EH (cell line): ENCODE measurements at places on chromosomes 4 and X.

- no peak for DNase-seq
Measured at GRCh38 chr4:182255441-182256190, 12.4 kb downstream of the TENM3 start.

DNA sequence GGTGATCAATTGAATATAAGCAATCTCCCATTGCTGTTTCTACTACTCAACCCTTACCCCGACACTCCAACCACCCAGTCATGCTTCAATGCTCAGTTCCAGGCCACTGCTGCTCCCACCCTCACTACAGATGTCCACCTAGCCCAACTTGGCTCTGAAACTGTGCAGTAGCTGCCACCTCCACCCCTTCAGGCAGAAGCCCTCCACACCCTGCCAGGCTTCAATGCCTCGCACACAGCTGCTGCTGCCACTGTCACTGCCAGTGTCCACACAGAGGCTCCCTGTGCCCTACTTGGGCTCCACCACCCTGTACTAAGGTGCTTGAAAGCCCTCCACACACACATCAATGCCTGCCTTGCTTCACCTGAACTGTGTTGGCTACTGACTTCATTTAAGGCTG lies 34.6 kb downstream of the LAMTOR3 start:
- DNase-seq: no peak

DNA sequence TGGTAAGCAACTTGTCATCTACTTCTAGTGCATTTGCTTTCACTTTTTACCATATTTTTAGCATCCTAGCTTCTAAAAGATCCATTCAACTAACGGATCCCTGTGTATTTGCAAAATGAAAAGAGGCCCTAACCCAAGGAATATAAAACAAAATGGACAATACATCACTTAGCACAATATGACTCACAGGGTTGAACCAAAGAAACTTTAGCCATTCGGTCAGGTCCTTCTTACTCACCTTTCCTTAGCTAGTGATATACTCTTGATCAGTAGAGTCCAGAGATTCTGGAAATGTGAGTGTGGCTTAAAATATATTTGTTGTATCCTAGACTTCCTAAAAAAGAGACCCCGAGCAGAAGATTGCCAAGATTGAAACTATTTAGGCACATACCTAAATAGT lies 19.5 kb downstream of the TMPRSS11E start:
- no peak for DNase-seq

GRCh38 chrX:50920132-50920531 lies 9.6 kb downstream of the BMP15 start:
- peak; percentile 15 for DNase-seq

- peak; percentile 99 for DNase-seq
Measured at GRCh38 chr4:101977076-101977475, 186.5 kb downstream of the BANK1 start.

DNA sequence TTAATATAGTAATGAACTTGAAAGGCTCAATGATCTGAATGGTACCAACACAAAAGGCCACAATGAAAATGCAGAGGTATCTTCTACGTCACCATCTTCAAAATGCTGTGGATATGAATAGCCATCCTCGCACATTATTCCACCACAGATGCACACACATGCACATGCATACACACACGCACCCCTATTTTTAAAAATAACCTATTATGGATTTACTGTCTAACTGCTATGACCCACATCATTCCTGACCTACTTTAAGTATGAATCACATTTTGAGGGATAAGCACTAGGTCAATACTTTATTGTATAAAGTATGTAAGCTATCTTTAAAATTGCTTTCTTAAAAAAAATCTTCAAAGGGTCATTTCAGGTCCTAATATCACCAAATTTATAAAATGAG lies 24.4 kb upstream of the CORIN start:
- DNase-seq: peak; percentile 80

DNA sequence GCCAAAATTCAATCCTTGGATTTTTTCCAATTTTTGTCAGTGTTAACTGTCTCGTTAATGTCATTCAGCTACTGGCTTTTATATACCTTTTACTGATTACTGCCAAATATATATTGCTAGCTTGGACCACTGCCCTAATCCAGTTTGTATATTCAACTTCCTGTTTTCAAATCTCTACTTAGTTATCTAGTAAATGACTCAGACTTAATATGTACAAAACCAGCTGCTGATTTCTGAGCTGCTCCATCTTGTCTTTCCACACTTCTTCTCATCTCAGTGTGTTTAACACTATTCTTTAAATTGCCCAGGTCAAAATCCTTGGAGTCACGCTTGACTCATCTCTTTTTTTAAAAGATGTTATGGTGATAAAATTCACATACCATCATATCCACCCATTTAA lies 1196.7 kb downstream of the RAPGEF2 start:
- no peak for DNase-seq

DNA sequence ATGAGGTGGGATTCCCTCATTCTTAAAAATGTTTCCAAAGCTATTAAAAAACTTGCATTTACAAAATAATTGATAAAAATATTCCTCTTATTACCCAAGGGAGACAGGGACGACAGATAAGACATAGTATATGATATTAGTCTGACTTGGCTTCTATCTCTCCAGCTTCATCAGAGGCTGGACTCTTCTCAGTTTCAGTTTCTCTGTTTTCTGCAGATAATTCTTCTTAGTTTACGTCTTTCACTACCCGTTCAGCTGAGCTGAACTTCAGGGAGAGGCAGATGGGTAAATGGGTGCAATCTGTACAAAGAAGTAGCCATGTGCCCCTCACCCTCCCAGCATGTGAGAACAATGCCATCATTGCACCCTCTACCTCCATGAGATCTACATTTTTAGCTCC lies 214.0 kb upstream of the SLIT2 start:
- no peak for DNase-seq

- DNase-seq: no peak
Measured at GRCh38 chr4:24044610-24045589, 155.1 kb upstream of the PPARGC1A start.

DNA sequence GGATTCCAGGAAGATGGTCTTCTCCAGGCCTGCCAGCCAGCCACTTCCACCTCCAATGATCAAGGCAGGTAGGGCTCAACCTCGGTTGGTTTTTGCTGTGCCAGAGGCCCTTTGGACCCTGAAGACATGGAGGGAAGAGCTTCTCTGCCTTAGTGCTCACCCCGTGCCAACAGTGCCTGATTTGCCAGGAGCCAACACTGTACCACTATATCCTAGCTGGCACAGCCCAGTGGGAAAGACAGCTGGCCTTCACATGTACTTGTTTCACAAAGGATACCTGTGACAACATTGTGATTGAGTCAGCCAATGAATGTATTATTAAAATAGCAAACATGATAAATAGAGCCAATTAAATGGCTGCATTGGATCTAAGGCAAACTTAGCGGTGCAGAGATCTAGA lies 51.9 kb upstream of the PRPS1 start:
- no peak for DNase-seq

DNA sequence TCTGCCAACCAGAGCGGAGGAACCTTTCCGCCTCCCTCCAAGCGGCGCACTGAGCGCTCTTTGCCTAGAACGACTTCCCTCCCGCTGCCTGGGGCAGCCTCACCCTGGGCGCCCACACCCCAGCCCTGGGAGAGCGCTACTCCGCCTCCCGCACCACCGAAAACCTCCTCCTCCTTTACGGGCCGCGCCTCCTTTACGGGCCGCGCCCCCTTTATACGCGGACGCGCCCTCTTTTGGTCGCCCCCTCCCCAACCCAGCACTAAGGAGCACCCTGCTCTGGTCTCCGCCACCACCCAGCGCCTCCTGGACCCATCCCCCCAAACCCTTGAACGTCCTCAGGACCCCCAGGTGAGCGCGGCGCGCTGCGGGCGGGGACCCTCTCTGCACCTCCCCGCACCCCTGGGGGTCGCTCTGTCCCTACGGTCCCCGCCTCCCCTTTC lies 586 bp upstream of the NSG1 start:
- no peak for DNase-seq

GRCh38 chr4:102272318-102272717 lies 73.0 kb downstream of the SLC39A8 start:
- DNase-seq: no peak

- DNase-seq: no peak
Measured at GRCh38 chr4:101081695-101082369, 265.5 kb downstream of the PPP3CA start.

DNA sequence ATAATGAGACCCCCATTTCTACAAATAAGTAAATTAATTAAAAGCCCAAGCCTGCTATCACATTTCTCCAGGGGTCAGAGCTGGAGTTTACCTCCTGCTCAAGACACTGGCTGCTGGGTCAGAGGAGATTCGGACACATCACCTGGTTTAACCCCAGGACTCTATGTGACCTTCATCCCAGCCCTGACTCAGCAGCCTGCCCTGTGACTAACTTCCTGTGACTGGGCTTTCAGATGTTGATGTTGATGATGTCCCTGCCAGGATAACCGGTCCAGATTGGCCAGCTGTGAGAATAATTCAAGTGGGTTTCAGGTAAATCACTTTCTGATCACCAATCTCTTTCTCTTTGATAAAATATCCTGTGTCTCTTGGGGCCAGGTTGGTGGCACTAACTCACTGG lies 102.4 kb upstream of the MAML3 start:
- DNase-seq: peak; percentile 77

GRCh38 chrX:119266364-119266995 lies 30.4 kb downstream of the PGRMC1 start:
- peak; percentile 34 for DNase-seq

GRCh38 chr4:150582146-150582872 lies at the start of gene MAB21L2:
MAB21L2 (plus strand) TSS chr4:150582151; CDS start chr4:150583030, 879 bp downstream.
- DNase-seq: no peak

GRCh38 chr4:13349096-13349495 lies 135.0 kb downstream of the RAB28 start:
- peak; percentile 60 for DNase-seq

DNA sequence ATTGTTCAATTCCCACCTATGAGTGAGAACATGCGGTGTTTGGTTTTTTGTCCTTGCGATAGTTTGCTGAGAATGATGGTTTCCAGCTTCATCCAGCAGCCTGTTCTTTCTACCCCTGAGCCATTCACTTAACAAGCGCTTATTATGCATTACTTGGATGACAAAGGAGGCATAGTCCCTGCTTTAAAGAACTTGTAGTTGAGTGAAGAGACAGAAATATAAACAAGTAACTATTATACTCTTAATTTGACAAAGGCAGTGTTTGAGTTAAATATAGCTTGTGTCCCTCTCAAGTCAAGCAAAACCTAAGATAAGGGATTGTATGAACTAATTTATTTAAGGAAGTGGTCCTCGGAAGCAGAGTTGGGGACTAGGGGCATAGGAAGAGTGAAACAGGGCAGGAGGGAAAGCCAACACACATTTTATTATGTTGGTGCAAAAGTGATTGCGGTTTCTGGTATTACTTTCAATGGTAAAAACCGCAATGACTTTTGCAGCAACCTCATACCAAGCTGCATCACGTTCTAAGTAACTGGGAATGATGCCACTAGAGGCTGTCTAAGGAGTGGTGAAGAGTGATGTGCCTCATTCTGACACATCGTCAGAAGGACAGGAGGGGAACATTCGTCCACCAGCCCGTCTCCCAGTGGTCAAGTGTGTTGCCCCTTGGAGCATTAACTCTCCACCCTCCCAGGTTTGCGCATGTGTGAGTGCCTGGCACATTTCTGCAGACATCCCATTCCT lies 41.8 kb downstream of the QDPR start:
- peak; percentile 46 for DNase-seq
